ENCODE measurements at places on chromosomes 13 and 19. TPM values are rescaled to one million over a fixed set of nuclear protein-coding genes. Genes with fewer than 3 reads are reported as not detected.

DNA sequence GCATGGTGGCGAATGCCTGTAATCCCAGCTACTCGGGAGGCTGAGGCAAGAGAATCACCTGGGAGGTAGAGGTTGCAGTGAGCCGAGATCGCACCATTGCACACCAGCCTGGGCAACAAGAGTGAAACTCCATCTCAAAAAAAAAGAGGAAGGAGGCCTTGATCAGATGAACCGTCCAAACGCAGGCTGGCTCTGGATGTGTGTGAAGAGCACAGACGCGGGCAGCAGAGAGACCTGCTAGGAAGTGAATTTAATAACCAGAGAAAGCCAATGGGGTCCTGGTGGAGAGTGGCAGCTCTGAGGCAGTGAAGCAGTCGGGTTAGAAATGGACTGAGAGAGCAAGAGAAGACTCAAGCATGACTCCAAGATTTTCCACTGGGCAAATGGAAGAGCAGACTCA lies 136.5 kb downstream of the RNF17 start:
- DNase-seq, result no peak

DNA sequence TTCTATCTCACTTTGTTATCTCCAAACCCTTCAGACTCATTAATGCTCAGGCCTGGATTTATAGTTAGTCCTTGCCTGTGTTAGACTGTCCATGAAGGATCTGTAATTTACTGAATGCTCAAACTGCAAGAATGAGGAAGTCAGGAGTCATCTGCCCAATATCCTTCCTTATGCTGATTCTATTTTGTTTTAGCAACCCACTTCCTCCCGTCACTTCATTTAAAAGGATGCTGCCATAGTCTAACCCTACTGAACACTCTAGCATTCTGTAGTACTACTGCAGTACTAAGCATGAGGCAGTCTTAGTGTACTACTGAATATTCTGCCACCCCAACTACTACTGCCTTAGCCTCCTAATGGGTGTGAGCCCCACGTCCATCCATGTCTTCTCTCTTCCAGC lies 1.5 kb downstream of the FCAR start:
- no peak for DNase-seq

GRCh38 chr19:13255719-13256059 lies 105.5 kb downstream of the IER2 start:
- DNase-seq, result no peak

DNA sequence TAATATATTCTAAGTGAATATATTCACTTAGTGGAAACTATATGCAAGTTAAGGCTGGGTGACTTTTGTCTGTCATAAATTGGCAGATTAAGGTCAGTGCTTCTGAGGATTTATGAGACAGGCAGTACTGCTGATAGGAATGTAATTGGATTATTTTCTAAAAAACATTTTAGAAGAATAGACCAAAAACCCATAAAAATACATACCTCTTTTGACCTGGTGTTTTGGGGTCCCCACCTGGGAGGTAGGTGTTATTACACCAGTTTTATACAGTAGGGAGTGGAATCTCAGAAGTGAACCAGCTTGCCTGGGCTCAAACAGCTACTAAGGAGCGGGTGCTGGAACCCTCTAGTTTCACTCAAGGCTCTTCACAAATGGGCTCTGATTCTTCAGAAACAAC lies 25.3 kb downstream of the COG3 start:
- no peak for DNase-seq

Gene PEX11G
- polyA plus RNA-seq, result 0.55 TPM

Gene MRPL54
- 153 TPM for polyA plus RNA-seq

Gene ATP8B3
- 0.42 TPM for polyA plus RNA-seq

All from heart left ventricle (tissue), 16 donors.